ENCODE measurements at places on chromosomes 16 and 17.

- no peak for DNase-seq
Measured at GRCh38 chr17:259341-259976, 78.0 kb upstream of the DOC2B start.

- no peak for DNase-seq
Measured at GRCh38 chr16:62967163-62967562, 930.9 kb upstream of the CDH8 start.

GRCh38 chr16:27547134-27547533 lies 2.6 kb downstream of the GTF3C1 start:
- DNase-seq = no peak

DNA sequence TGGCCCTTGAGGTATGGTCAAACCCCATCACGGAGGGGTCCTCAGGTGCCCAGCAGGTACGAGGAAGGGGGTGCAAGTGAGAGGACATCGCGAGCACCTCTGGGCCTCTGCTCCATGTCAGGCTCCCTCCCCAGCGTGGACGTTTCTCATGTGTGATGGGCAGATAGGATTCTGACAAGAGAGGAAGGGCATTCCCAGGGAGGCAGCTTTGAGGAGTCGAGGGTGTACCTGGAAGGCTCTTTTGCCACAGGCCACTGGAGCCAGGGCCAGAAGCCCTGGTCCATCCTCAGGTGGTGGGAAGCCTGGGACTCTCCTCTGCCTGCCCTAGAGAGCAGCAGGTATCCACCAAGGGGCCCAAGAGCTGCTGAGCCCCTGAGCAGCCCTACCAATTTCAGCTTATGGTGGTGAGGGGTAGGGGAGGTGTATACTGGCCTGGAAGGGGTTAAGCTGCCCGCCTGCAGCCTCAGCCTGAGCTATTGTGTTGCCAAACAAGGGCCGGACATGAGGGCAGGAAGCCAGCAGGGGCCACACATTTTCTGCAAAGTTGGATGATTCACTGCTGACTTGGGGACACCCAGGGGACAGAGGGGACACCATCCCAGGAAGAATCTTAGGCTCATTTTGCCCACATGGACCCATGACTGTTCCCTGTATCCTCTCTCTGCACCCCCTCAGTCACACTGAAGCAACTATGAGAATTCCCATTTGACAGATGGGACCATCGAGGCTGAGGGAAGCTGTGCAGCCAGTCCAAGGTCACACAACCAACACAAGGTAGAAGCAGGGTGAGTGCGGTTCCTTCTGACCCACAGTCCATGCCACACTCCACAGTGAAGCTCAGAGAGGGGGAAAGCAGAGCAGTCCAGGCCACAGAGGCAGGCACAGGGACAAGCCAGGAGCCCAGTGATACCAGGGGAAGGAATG lies 1.7 kb downstream of the CDH5 start:
- no peak for DNase-seq

DNA sequence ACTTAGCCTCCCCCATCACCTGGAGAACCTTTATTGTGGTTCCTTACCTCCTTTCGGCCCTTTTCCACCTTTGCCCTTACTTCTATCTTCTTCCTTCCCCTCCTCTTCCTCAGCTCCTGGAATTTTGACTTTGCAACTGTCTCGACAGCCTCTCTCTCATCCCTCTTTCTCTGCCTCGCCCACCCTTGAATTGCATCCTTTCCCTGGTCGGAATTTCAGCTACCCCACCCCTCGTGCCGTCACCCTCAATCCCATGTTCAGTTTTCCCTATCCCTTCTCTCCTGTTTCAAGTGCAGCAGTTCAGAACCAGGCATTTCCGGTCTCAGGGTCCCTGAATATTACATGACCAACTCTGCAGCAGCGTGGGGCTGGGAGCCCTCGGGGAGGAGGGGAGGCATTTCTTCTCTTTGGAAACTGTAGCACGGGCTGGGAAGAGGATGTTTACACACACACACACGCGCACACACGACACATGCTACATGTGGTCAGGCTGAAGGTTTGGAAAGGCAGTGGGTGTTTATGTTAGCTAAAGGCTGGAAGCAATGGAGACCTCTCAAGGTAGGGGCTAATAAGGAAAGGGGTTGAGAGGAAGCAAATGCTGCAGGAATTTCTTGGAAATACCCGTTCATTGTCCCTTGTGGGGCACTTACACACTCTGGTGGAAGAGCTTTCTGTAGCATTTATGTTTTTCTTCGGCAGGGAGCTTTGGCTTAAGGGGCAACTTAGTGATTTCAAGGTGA lies 971 bp downstream of the MINK1 start:
- DNase-seq = no peak

DNA sequence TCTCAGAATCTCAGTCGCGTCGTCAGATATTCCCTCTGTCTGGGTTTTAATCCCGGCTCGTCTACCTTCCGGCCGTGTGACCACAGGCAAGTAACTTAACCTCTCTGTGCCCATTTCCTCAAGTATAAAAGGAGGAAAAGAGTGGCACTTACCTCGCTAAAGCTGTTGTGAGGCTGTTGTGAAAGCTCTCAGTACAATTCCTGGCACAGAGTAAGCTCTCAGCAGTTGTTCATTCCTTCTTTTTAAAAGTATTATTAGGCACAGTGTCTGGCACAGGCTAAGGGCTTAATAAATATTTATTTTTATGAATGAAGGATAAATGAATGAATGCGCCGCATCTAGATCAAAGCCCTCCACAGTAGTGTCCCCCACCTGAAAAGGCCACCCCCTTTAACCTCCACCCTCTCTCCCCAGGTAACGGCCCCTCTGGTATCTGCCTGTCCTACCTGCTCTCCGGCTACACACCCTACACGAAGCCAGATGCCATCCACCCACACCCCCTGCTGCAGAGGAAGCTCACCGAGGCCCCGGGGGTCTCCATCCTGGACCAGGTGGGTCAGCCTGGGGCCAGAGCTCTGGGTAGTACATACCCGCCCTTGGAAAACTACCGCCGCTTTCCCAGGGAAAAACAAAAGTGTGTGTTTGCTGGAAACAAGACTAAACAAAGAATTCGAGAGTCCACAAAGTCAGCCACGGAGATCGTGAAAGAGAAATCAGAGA lies 6.0 kb downstream of the OSGIN1 start:
- DNase-seq = no peak

DNA sequence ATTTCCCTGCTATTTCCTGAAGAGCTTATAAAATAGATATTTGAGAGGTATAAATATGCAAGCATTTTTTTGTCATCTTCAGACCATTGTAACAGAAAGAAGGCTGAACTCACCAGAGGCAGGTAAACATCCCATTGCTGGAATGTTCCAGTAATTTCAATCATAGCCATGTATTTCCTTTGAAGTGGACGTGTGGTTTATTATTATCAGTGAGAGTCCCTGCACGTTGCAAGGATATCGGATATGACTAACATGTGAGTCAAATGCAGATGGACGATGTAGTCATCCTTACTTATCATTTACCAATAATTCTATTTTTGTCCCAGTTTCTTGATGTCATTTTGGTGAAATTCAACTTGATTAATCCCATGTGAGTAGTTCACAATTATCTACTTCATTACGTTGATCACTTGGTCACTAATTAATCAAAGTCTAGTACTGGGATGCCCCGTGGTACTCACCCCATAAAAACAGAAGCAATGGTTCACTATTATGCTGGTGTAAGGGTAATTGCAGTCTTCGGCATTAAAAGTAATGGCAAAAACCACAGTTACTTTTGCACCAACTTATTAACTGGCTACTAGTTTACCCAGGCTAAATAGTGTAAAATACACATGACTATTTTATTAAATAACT lies 89.5 kb downstream of the VAT1L start:
- no peak for DNase-seq

- peak; percentile 59 for DNase-seq
Measured at GRCh38 chr17:82424001-82424862, 5.8 kb upstream of the OGFOD3 start.

DNA sequence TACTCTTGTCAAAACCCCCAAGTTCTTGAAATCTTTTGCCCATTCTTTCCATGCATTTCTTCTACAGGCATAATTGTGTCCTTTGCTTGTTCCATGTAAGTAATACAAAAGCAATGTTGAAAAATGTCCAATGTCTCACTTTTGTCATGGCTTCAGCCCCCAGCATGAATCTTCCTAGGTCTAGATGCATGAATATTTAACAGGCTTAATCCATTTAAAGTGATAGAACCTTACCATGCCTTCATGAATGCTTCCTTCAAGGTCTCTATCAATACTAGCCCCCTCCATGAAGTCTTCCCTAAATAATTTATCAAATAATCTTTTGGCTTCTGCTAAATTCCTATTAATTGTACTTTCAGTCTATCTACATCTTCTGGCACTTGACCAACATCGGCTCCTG lies 46.1 kb upstream of the ANKFY1 start:
- no peak for DNase-seq

- no peak for DNase-seq
Measured at GRCh38 chr16:6204945-6205344, 1107.3 kb upstream of the EEF2KMT start.

GRCh38 chr17:8314797-8315763 lies 5.0 kb downstream of the ARHGEF15 start:
- DNase-seq = no peak

- peak; percentile 29 for DNase-seq
Measured at GRCh38 chr16:19291475-19291874, 5.9 kb downstream of the CLEC19A start.

DNA sequence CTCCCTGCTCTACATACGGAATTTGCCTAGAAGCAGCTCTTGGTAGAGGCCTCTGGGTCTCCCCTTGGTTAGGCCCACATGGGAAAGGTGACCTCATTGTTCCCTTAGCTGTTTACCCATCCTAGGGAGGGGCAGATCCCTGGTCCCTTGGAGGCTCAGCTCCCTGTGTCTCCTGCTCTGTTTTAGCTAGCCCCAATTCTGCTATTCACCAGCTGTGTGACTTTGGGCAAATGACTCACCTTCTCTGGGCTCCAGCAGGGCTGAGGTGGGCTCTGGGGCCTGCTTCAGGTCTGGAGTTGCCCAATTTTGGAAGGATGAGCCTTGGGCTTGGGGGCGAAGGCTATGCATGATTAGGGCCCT lies 3.9 kb downstream of the ABCC3 start:
- no peak for DNase-seq
